ENCODE measurements at places on chromosomes 1 and 21.

DNA sequence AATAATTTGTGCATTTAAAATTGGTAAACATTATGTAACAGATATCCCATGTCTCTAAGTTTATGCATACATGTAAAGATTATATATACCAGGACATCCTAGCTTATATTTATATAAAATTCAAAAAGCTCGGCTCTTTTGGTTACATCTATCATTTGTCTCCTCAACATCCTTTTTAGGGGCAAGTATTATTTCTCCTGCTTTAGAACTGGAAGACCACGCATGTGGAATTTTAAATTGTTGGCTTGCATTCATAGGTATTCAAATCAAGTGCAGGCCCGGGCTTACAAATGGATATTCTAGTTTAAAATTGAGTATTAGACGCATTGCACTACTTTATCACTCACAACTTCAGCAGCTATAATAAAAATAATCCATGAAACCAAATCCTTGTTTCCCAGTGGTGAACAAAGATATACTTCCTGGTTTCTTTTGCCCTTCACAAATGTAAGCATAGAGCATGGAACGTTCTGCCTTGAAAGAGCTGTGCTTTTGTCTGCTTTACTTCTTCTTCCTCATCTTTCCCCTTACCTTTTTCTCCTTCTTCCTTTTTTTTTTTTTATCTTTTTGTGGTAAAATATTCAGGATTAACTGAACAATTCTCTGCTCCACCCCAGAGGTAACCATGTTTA, 57.1 kb downstream of the DDAH1 start:
- H3K4me1 ChIP-seq: no peaks in the 10 kb centered on the region
- H3K36me3 ChIP-seq: no peaks in the 10 kb centered on the region
- peak overlapping the region; percentile 80 for H3K27ac ChIP-seq
- peak; percentile 59 for DNase-seq
- no peaks in the 10 kb centered on the region for H3K27me3 ChIP-seq
- H3K4me3 ChIP-seq: no peak overlapping the region

DNA sequence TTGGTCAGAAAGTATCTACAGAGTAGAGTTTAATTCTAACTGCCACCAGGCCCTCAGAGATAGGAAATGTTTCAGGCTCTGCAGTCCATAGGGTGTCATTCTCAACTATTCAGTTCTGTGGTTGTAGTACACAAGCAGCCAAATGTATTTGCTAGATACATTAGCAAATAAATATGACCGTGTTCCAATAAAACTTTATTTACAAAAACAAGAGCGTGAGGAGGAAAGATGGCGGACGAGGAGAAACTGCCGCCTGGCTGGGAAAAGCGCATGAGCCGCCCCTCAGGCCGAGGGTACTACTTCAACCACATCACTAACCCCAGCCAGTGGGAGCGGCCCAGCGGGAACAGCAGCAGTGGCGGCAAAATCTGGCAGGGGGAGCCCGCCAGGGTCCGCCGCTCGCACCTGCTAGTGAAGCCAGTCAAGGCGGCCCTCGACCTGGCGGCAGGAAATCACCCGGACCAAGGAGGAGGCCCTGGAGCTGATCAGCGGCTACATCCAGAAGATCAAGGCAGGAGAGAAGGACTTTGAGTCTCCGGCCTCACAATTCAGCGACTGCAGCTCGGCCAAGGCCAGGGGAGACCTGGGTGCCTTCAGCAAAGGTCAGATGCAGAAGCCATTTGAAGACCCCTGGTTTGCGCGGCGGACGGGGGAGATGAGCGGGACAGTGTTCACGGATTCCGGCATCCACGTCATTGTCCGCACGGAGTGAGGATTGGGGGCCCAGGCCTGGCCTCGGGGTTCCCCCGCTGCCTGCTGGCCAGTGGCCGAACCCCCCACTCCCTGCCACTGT, 286.1 kb downstream of the LRRC40 start:
- no peaks in the 10 kb centered on the region for H3K4me1 ChIP-seq
- H3K4me3 ChIP-seq: no peak overlapping the region
- peaks cover 9% of the 10 kb centered on the region for H3K36me3 ChIP-seq
- H3K27me3 ChIP-seq: no peaks in the 10 kb centered on the region

DNA sequence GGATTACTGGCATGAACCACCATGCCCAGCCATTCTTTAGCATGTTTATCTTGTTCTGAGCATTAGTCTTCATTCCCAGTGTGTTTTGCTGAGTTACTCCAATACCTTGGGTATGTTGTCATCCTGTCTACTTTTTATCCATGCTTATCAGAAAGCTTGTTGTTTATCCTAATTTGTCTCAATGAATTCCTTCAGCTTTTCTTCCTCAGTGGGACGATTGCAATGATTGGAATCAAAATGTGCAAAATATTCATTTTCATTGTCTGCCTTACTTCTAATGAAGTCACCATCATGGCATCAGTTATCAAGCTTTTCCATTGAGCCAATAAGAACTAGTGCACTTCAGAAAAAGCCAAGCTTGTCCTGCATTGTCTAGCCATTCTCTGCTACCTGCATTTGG, 170.5 kb downstream of the HFM1 start:
- no peak overlapping the region for H3K27ac ChIP-seq
- DNase-seq: no peak
- H3K4me1 ChIP-seq: no peaks in the 10 kb centered on the region
- no peak overlapping the region for H3K4me3 ChIP-seq

DNA sequence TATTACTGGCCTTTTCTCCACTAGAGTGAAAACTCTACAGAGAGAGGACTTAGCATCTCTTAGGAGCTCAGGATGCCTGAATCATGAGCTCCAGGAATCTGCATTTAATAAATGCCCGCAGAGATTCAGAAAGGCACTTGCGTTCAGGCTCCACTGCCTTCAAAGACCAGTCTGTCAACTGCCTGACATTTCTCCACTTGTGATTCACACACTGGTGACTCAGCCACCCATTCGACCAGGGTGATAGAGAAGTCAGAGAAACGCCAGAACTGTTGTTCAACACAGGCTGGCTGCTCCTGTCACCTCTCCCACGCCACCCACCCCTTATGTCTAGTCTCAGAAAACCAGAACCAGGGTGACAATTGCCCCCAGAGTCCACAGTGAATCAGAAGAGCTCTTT, 26.9 kb upstream of the LBR start:
- H3K4me3 ChIP-seq: no peak overlapping the region
- no peak for DNase-seq
- H3K36me3 ChIP-seq: no peaks in the 10 kb centered on the region
- no peak overlapping the region for H3K27ac ChIP-seq
- H3K4me1 ChIP-seq: peaks cover 3% of the 10 kb centered on the region
- H3K27me3 ChIP-seq: no peaks in the 10 kb centered on the region

- H3K27me3 ChIP-seq: no peaks in the 10 kb centered on the region
- peaks cover 4% of the 10 kb centered on the region for H3K4me1 ChIP-seq
- peak; percentile 80 for DNase-seq
Measured at GRCh38 chr1:224513787-224514209, 79.2 kb upstream of the WDR26 start.

DNA sequence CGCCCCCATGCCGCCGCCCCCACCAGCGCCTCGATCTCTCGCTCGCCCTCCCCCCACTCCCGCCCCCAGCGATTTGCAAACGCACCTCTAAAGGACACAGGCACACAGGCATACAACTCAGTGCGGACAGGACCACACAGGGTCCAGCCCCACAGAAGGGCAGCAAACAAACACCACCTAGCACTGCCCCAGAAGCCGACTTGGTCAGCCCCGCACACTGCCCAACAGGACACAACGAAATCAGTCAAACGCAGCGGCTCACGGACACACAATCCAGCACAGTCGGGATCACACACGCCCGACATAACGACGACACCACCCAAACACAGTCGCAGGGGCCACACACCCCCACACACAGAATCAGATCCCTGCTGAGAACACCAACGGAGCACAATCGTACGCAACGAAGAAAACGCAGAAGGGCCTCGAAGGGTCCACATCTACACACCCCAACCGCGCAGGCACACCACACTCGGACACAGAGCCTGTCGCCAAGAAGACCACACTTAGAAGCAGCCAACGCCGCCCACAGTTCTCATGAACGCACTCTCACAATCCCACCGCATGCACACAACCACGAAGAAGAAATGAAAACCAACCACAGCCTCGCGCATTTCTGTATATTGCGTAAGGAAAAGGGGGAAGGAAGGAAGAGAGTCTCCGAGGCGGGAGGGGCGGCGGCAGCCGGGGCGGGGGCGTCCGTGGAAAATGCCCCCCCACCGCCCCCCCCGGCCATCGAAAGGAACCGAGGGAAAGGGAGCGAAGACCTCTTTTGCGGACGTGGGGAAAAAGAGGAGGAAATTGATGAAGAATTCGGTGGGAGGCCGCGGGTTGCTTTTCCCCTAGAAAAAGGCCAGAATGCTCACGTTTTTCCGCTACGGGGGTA, 481 bp downstream of the TAL1 start:
- peak overlapping the region; percentile 4 for H3K27ac ChIP-seq
- peaks cover 95% of the 10 kb centered on the region for H3K27me3 ChIP-seq
- peak; percentile 75 for DNase-seq
- no peaks in the 10 kb centered on the region for H3K36me3 ChIP-seq

GRCh38 chr1:82377201-82377884, 576.6 kb downstream of the ADGRL2 start:
- no peak overlapping the region for H3K27ac ChIP-seq
- no peak for DNase-seq
- H3K27me3 ChIP-seq: no peaks in the 10 kb centered on the region

- no peaks in the 10 kb centered on the region for H3K27me3 ChIP-seq
- no peak overlapping the region for H3K27ac ChIP-seq
- H3K4me3 ChIP-seq: no peak overlapping the region
- no peaks in the 10 kb centered on the region for H3K36me3 ChIP-seq
- H3K4me1 ChIP-seq: peaks cover 12% of the 10 kb centered on the region
- DNase-seq: no peak
Measured at GRCh38 chr1:47894410-47895278, 102.5 kb downstream of the TRABD2B start.

GRCh38 chr1:81525085-81525484, 275.6 kb upstream of the ADGRL2 start:
- no peaks in the 10 kb centered on the region for H3K36me3 ChIP-seq
- H3K27ac ChIP-seq: no peak overlapping the region
- no peak for DNase-seq
- no peaks in the 10 kb centered on the region for H3K27me3 ChIP-seq

DNA sequence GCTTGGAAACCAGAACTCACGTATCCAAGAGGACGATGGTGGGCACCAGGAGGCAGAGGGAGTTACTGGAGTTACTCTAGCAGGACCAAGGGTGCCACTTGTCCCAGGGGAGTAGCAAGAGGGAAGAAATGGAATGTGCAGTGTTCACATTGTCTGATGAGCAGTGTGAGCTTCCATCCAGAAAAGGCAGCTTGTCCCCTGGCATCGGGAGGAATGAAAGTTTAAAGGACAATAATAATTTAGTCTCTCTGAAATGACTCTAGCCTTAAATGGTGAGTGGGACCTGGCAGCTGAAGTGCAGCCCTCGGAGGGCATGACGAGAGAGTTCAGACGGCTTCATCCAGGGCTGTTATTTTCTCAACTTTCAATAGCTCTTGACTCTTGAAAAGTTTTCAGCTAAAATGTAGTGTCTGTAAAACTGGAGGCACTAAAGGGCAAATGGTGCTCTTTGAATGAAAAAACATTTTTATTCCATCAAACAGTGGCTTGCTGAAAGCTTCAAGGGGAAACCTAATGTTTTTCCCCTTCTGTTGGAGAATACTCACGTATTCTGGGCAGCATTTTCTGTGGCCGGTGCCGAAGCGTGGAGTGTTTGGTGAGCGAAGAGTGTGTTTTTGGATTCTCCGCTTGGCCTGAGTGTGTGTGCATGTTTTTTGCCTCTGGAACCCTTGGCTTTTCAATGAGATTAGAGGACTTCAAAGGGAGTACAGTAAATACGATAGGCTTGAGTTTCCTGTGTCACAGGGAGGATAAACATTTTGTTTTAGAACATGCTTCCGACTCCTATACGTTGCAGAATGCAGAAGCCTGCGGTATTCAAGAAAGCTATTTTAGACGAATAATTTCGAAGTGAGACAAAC, 157.3 kb downstream of the GALNT2 start:
- H3K4me3 ChIP-seq: no peak overlapping the region
- H3K27ac ChIP-seq: no peak overlapping the region
- no peaks in the 10 kb centered on the region for H3K27me3 ChIP-seq
- peaks cover 6% of the 10 kb centered on the region for H3K4me1 ChIP-seq
- no peak for DNase-seq
- H3K36me3 ChIP-seq: no peaks in the 10 kb centered on the region

GRCh38 chr1:22038036-22038435, 14.5 kb upstream of the CDC42 start:
- no peak overlapping the region for H3K4me3 ChIP-seq
- no peak overlapping the region for H3K27ac ChIP-seq
- no peaks in the 10 kb centered on the region for H3K27me3 ChIP-seq
- no peaks in the 10 kb centered on the region for H3K36me3 ChIP-seq
- peaks cover 11% of the 10 kb centered on the region for H3K4me1 ChIP-seq

- H3K4me1 ChIP-seq: no peaks in the 10 kb centered on the region
- DNase-seq: no peak
- no peak overlapping the region for H3K27ac ChIP-seq
- H3K27me3 ChIP-seq: no peaks in the 10 kb centered on the region
- H3K36me3 ChIP-seq: no peaks in the 10 kb centered on the region
Measured at GRCh38 chr1:214719207-214719606, 116.2 kb downstream of the CENPF start.

DNA sequence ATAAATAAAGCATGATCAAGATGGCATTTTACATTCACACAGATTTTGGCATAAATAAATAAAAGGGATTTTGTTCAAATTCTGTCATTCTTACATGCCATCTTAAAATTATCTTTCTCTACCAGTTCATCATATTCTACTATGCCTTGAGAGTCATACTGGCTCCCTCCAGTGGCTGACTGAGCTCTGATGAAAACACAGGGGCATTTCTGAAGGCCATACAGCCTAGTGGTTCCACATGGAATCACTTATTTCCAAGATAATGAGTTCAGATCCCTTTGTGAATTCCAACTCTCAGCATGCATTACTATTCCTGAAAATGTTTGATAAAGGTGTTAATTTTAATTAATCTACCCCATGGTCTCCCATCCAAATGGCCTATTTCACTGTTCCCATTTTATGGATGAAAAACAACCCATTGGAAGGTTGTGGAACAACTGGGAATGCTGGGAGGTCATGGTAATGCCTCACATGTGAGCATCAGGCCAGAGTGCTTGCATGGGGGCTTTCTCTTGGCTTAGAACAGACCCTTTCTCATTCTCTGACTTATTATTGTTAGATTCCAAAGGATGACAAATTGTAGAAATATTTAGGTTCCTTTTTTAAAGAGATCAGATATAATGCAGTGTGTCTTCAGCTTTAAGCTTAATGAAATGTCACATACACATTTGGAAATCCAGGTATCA, 622.4 kb upstream of the PKN2 start:
- DNase-seq: no peak
- H3K27me3 ChIP-seq: no peaks in the 10 kb centered on the region
- H3K4me3 ChIP-seq: no peak overlapping the region
- H3K27ac ChIP-seq: no peak overlapping the region
- H3K36me3 ChIP-seq: no peaks in the 10 kb centered on the region
- H3K4me1 ChIP-seq: no peaks in the 10 kb centered on the region

Measured in spinal cord (tissue), 10 donors.